ENCODE measurements at places on chromosomes 1 and 21. TPM values are rescaled to one million over a fixed set of nuclear protein-coding genes. Genes with fewer than 3 reads are reported as not detected.

- no peak for DNase-seq
Observed at GRCh38 chr1:210815641-210816550, 318.1 kb downstream of the KCNH1 start.

GRCh38 chr1:42951588-42951987 is 7.1 kb downstream of the SLC2A1 start:
- DNase-seq, result no peak

DNA sequence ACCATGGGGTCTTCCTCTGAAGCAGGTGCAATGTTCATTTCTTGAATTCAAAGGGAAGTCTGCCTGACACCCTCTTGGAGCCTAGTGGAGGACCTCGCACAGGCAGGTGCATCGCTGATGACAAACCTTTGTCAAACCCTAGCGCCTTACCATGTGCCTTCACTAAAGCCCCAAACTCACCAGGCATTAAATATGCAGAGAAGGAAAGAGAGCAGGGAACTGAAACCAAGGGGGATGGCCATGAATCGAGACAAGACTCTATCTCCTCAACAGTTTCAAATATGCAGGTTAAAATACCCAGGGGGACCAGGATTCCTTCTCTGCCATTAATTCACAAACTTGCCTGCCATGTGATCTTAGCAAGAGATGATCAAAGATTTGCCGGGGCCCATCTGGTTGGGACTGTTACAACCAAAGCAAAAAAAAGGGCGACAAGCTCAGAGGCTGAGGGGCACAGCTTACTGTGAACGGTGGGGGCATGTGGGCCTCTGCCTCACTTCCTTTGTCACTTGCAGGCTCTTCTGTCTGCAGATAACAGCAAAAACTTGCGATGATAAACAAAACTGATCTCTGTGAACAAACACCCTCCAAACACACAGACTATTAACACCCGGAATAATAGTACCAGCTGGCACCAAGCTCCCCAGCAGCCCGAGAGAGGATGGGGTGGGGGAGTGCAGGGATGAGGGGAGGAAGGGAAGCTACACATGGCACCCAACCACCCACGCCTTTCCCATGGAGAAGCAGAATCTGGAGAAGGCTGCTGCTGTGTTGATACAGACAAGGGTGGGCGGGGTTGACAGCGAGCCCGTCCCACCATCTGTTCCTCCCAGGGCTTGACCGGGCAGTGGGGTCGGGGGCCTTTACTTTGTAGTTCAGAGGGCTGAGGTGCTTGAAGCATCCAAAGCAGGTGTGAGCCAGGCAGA is 33.9 kb downstream of the TMEM63A start:
- DNase-seq, result no peak

- no peak for DNase-seq
Observed at GRCh38 chr1:223022641-223023473, 120.2 kb downstream of the TLR5 start.

DNA sequence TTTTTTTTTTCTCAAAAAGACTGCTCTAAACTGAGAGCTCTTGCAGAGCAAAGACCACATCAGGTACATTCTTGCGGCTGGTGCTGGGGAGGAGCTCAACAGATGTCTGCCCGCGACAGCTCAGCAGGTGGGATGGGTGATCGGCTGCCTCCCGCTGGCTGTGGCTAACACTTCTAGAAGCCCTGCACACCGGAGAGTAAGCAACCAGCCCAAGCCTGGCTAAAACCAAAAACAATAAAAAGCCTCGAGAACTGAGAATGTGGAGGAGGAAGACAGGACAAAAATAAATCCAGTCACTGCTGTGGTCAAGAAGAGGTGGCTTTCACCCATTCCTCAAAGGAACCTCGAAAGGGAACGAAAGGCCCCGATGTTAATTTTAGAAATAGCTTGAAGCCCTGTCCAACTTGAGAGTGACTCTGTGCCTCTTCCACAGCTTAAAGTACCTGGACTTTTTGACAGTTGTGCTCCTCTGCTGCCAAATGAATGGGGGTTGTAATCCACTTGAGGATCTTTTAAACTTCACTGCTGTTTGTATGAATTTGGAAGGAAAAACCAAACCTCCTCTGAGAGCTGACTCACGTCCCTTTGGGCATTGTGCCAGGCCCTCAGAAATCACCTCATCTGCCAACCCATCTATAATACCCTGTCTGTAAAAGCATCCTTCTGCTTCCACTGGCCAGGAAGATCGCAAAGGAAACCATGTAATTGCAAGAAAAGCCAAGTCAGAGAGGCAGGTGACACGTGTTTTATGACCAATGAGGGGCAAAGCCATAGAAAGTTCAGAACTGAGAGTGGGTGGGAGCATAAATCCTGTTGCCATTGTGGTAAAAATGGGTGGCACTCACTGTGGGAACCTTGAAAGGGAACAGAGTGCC is 78.6 kb downstream of the KCNN3 start:
- no peak for DNase-seq

DNA sequence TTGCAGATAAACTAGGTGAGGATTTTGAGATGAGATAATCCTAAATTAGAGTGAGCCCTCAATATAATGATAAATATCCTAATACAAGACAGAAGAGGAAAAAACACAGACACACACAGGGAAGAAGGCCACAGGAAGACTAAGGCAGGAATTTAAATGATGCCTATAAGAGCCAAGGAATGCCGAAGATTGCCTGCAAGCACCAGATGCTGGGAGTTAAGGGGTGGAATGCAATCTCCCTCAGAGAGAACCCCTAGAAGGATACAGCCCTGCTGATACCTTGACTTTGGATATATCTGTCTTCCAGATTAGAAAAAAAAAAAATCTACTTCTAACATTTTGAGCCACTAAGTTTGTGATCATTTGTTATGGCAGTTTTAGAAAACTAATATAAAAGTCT is 299.7 kb upstream of the PRMT6 start:
- no peak for DNase-seq

GRCh38 chr1:7149080-7149838 is 364.0 kb downstream of the CAMTA1 start:
- no peak for DNase-seq

DNA sequence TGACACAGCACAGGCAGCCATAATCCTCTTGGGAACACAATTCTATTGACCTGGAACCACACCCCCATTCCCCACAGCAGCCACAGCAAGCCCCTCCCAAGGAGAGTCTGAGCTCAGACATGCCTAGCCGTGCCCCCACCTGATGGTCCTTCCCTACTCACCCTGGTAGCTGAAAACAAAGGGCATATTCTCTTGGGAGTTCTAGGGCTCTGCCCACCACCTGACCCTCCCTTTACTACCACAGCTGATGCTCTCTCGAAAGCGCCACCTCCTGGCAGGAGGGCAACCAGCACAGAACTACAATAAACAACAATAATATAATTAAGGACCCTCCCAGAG is 184.8 kb upstream of the COA6 start:
- peak; percentile 32 for DNase-seq

GRCh38 chr1:213977486-213977842 is 10.3 kb upstream of the PROX1 start:
- no peak for DNase-seq

DNA sequence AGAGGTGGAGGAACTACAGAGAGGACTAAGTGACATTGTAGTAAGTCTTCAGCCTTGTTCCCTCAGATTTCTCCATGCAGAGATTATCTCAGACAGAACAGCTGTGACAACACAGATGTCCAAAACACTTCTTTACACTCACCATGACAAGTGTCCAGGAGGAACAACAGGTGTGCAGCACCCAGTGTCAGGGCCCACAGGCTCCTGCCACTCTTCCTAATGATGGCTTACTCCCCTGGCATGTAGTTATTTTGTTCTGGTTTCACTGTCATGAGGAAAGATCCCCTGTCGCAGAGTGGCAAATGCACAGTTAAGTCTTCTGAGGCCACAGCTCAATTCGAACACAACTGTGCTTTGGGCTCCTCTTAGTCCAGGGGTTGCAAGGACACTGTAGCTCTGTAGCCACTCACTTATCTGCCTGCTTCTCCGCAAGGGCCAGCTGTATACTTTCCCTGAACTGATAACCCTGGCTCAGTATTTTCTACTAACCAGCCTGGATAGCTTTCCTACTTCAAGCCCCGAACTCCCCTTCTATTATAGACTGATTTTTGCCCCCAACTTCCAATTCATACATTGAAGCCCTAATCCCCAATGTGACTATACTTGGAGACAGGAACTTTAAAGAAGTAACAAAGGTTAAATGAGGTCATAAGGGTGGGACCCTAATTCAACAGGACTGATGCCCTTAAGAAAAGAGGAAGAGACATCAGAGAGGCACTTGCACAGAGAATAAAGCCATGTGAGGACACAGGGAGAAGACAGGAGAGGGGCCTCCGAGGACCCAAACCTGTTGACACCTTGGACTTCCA is 11.1 kb downstream of the PDZK1 start:
- DNase-seq, result no peak

DNA sequence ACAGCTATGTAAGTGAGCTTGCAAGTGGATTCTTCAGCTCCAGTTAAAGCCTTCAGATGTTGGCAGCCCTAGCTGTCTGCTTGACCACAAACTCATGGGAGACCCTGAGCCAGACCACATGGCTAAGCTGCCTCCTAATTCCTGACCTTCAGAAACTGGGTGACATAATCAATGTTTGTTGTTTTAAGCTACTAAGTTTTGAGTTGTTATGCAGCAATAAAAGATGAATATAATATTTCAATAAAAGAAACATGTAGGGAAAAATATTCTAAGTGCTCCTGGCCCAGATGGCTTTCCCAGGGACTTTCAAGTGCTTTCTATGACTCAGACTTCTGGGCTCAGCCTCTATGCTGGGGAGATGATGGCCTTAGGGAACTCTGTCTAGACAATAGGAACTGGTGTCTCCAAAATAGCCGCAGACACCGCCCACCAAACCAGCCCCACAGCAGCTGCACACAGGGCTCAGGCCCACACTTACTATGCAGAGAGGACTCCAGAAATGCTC is 20.3 kb upstream of the AZIN2 start:
- peak; percentile 83 for DNase-seq

DNA sequence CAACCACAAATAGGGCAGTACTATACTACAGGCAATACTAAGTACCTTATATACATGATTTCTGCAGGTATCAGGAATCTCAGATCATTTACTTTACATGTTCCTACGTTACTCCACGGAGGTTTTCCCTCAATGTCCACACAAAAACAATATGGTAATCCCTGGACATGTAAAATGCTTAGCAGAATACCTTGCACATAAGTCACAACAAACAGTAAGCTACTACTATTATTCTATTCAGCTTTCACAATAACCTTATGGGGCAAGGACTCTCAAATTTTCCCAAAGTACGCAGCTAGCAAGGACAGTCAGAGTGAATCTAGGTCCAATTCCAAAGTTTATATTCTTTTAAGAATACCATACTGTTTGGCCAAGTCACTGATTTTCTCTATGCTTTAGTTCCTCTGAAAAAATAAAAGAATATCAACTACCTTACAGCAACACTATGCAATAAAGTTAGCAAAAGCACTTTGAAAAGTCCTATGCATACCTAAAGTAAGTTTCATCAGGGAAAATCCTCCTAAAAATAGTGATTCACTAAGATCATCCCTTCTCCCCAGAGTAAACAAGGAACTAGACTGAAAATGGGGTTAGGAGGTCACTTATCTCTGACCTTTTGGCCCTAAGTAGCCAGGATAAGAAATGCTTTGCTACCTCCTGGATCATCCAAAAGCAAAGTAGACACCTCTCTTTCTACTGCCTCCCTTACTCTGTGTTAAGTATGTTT is 67.4 kb downstream of the LUZP1 start:
- DNase-seq, result no peak

GRCh38 chr21:36881228-36881627 is 85.2 kb downstream of the HLCS start:
- no peak for DNase-seq

DNA sequence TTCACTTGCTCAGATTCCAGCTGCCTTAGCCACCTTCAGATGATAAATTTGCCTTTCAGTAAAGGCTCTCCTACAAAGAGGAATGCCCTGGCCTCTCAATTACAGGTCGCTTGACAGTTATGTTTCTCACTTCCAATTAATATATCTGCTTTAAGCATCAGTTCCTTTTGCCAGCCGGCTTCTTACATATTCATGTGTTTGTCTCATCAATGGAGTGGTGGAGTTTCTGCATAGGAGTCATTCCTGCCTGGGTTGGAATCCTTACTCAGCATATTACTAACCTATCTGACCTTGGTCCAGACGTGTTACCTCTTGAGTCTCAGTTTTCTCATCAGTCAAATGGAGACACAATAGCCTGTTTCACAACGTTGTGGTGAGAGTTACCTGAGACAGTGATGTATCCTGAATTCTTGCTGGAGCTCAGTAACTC is 9.4 kb upstream of the SESN2 start:
- no peak for DNase-seq

- DNase-seq, result no peak
Observed at GRCh38 chr1:39959651-39960333, 4.8 kb downstream of the MFSD2A start.

- DNase-seq, result no peak
Observed at GRCh38 chr1:8090241-8090702, 64.2 kb upstream of the ERRFI1 start.

DNA sequence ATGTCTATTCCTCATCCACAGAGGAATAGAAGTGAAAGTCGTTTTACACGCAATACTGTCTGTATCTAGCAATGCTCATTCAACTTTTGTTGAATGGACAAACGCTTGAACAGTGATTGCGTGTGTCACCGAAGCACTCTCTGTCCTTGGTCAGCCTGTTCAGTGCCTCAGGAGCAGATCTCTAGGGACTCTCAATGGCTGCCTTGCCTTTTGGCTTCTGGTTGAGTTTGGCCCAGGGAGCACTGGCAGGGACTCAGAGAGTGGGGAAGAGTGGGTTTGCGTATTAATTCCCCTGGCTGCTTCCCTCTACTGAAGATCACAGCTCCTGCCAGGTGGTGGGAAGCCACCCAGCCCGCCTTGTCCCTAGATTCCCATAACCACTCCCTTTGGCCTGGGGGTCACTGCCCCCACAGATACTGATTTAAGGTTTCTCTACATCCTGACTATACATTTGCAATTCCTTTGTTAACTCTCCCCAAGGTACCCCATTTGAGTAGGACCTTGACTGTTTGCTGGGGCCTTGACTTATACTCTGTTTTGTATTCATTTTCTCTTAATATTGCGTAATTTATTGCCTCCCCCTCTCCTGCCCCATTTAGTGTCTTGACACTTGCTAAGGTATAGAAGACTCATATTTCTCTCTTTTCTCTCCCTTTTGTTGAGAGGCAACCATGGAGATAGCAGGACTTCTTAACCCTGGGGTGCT is 61.7 kb upstream of the USP24 start:
- no peak for DNase-seq

The HTR6 gene
- total RNA-seq, result not detected

The FMO5 gene
- 22.0 TPM for total RNA-seq

The FTCD gene
- total RNA-seq, result not detected

Data from breast epithelium (tissue), 4 donors.